ENCODE measurements at places on chromosomes 7 and 10.

DNA sequence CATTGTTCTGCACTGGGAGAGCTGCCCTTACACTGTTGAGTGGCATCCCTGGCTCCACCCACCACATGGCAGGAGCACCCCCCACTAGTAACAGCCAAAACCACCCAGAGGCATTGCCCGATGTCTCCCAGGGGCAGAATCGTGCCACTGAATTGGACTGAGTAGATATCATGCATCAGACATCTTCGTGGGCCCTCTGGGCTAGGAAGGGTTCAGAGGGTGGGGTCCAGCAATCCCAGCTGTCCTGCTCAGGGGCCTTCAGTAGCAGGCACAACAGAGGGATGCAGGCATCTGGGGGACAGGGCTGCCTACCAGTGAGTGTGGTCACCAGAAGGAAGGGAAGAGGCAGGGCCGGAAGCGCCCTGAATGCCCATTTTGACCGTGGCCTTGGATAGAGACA is 119.7 kb upstream of the PPP2R2D start:
- no peak for DNase-seq

GRCh38 chr10:124573726-124574455 is 112.3 kb downstream of the LHPP start:
- DNase-seq = no peak

- DNase-seq = no peak
Measured at GRCh38 chr7:71132127-71132376, at the start of gene GALNT17. GALNT17 (plus strand) TSS chr7:71132144.

GRCh38 chr10:14056610-14057332 is 274.0 kb downstream of the FRMD4A start:
- DNase-seq = no peak

Measured in RWPE2 (cell line).